ENCODE measurements at places on chromosomes 13 and 19.

GRCh38 chr13:62194371-62194770 is 778.7 kb upstream of the PCDH20 start:
- DNase-seq, result no peak

DNA sequence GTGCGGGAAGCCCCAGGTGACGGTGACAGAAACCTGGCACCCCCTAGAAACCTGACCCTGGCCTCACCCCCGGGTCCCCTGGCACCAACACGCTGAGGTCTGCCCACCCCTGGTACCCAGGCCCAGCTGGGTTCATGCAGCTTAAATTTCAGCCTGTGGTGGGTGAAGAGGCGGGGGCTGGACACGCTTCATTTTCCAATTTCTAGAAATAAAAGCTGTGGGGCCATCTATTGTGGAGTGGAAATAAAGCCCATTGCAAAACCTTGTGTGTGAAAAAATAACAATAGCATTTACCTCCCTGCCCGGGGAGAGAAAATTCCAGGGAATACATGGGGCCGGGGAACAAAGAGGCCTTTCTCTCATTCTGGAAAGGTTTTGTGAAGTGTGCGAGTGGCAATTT is 7.5 kb upstream of the FUT5 start:
- no peak for DNase-seq

GRCh38 chr19:1507763-1508506 is 4.9 kb downstream of the ADAMTSL5 start:
- peak; percentile 94 for DNase-seq

DNA sequence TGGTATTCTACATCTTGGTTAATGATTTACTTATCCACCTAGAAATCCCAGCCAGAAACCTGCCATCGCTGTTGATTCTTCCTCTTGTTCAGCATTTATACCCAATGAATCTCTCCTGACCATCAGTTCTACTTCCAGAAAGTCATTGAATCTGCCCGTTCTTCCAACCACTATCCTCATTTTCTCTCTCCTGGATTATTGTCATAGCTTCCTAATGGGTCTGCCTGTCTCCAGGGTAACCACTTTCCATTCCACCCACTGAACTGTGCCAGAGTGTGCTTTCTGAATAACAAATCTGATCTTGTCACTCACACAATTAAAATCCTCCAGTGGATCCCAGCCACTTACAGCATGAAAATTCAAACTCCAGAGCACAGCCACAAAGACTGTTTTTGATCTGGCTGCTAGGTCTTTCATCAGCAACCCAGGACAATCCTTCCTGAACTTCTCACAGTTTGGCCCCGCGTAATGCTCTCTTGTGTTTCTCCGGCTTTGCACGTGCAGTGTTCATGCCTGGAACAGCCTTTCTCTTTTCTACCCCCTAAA is 330.6 kb downstream of the SPRY2 start:
- DNase-seq, result no peak

GRCh38 chr19:50358483-50359327 is 6.7 kb downstream of the NAPSA start:
- DNase-seq, result peak; percentile 82

GRCh38 chr13:40973409-40973808 is 45.7 kb downstream of the ELF1 start:
- no peak for DNase-seq

- no peak for DNase-seq
Observed at GRCh38 chr13:96809366-96810096, 184.7 kb downstream of the OXGR1 start.

GRCh38 chr13:78499802-78500201 is 103.5 kb downstream of the POU4F1 start:
- no peak for DNase-seq

GRCh38 chr19:28578208-28578607 is 634.7 kb downstream of the UQCRFS1 start:
- no peak for DNase-seq

GRCh38 chr19:41699968-41700323 is 8.5 kb upstream of the CEACAM5 start:
- no peak for DNase-seq

DNA sequence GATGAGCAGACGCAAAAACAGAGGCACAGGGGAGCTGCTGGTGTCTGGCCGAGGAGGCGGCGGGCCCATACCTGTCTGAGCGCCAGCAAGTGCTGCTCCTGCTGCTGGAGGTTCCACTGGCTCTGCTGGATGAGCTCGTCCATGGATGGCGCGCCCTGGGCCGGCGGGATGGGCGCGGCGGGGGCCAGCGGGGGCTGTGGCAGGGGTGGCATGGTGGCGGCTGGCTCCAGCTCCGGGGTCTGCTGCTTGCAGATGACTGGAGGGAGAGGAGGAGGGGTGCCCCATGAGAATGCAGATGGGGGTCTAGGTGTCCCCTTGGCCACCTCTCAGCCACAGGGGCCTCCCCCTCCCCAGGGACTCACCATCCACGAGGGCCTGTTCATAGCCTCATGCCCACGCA is 6.9 kb downstream of the CHERP start:
- no peak for DNase-seq

DNA sequence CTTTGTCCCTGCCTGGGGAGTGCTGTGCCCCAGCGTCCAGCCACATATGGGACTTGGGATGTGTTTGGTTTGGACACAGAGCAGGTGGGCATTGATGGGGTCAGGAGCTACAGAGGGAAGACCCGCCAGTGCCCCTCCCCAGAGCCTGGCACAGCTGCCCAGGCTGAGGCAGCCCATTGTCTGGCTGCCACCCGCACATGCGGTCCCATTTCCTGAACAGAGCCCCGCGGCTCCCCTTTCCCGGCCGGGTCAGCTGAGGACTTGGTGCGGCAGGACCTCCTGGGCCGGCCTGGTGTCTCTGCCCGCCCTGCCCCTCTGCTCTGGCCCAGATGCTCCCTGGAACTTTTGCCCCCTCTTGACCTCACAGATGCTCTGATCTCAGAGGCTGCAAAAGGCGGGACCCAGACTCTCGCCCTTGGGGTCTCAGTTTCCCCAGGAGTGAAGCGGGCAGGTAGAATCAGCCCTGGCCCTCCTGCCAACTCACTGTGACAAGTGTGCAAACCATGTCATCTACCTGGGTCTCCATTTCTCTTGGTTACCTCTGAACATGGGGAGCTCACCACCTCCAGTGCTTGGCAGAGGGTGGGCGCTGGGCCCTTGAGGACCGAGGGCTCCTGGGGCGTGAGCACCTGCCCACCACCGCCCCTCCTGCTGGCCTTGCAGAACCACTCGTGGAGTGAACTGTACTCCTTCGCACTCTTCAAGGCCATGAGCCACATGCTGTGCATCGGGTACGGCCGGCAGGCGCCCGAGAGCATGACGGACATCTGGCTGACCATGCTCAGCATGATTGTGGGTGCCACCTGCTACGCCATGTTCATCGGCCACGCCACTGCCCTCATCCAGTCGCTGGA is 17.8 kb downstream of the HCN2 start:
- DNase-seq, result no peak

All from T-helper 1 cell (primary cell).